ENCODE measurements at places on chromosomes 7 and 10.

DNA sequence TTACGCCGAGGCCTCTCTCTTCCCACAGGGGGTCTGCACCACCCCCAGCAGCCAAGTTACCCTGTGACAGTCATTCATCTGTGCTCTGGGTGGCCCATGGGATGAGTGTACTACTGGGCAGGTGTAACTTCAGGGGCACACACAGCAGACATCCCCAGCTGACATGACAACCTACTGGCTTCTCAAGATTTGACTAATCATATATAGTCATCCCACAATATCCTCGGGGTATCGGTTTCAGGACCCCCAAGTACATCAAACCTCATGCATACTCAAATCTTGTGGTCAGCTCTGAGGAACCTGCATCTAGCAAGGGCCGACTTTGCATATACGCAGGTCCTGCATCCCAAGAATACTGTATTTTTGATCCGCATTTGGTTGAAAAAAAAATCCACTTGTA lies 336.9 kb upstream of the C7orf33 start:
- peak; percentile 17 for DNase-seq

GRCh38 chr7:39252916-39253315 lies 275.2 kb downstream of the POU6F2 start:
- DNase-seq = no peak

DNA sequence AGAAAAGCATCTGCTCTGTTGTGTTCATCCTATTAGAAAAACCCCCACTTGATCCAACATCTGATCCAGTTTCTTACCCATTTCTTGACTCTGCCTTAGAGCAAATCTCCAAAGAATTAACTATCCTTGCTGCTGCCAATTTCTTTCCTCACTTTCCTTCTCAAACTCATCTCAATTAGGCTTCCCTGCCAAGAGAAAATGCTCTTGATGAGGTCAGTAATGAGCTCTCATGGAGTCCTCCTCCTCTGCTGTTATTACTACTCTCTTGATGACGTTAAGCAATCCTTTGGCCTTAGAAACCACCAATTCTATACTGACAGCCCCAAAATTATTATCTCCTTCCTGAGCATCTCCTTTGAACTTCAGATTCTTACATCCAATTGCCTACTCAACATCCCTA lies 162.0 kb upstream of the FAM13C start:
- DNase-seq = no peak

DNA sequence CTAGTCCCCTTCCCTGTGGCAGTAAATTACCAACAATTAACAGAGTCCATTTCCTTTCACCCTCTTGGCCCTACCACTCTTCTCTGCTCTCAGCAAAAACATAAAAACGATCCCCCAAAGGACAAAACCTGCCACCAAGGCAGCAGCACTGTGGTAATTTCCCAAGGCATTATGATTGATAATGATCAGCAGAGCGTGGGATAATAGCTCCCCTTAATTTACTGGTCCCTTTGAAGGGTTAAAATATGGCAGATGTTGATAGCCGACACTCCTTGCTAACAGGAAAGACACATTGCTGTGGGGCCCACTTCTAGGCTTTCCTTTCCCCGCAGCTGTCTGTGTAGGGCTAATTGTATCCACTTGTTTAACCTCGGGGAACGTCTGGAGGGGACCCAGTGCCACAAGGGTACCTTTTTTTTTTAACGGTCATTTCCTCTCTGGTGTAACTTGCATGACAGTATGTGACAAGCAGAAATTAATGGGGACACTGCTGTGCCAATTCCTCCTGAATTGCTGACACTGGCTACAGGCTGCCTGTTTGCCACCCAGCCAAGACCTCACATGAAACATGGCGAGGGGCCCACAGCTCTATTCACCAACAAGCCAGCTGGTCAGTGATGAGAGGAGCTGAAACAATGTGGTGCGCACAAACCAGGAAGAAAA lies 81.3 kb downstream of the CDK6 start:
- no peak for DNase-seq

DNA sequence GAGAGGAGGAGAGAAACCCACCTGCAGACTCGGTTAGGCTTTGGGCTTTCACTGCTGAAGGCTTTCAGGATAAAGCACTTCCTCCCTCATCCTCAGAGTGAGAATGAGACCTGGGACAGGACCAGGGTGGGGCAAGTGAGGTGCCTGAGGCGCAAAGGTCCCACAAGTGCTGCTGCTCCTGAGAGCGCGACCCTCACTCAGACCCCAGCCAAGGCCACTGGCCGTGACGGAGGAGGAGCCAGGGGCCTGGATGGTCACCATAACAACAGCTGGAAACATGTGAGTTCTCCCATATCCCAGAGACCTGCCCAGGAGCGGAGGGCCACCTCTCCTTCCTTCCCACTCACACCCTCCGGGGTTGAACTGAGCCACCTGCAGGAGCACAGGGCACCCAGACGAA lies 46.9 kb upstream of the MKRN1 start:
- DNase-seq = no peak

- no peak for DNase-seq
These were observed 185.8 kb upstream of the TMEM106B start for GRCh38 chr7:12025246-12025645.

DNA sequence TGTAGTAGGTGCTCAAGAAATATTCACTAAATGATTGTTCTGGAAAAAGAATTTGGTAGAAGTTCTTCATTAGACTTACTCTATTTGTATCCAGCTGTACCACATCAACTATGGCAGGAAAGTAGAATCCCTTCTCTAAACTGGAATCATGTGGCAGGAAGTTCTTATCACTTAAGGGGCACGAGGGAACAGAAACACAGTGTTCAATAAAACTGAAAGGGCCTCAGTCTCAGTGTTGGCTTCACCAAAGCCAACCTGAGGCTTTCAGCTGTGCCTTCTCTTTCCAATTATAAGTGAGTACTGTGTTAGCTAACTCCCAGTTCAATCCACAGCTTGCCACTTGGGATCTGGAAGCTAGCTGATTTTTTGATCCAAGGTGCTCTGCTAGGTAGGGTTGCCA lies 257.6 kb upstream of the LRGUK start:
- no peak for DNase-seq

DNA sequence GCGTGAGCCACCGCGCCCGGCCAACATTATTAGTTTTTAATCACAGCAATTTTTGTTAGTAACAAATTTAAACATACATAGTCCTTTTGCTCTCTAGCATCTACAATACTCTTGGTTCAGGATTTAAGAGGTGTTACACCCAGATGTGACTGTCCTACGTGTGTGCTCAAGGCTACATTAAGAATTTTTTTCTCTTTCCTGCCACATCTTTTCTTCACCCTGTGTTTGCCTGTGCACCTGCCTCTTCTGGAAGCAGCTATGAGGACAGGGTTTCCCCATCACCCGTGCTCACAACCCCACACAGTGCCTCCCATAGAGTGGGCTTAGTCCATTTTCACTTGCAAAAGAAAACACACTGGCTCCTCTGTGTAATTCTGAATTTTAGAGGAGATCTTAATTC lies 186.7 kb upstream of the KLF6 start:
- DNase-seq = no peak
